ENCODE measurements at places on chromosomes 6 and 20. TPM values are rescaled to one million over a fixed set of nuclear protein-coding genes. Genes with fewer than 3 reads are reported as not detected.
A peak's percentile ranks its signal among the peaks of the same experiment; 100 is the strongest.

The LAMP5 gene
- total RNA-seq = 4.8 TPM

DNA sequence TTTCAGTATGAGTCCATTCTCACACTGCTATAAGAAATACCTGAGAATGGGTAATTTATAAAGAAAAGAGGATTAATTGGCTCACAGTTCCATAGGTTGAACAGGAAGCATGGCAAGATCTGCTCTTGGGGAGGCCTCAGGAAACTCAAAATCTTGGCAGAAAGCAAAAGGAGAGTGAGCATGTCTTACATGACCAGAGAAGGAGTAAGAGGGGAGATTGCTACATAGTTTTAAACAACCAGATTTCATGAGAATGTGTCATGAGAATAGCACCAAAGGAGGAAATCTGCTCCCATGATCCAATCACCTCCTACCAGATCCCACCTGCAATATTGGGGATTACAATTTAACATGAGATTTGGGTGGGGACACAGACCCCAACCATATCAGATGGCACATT, 672.4 kb downstream of the HTR1B start:
- DNase-seq = no peak

The TAAR6 gene
- not detected for total RNA-seq

DNA sequence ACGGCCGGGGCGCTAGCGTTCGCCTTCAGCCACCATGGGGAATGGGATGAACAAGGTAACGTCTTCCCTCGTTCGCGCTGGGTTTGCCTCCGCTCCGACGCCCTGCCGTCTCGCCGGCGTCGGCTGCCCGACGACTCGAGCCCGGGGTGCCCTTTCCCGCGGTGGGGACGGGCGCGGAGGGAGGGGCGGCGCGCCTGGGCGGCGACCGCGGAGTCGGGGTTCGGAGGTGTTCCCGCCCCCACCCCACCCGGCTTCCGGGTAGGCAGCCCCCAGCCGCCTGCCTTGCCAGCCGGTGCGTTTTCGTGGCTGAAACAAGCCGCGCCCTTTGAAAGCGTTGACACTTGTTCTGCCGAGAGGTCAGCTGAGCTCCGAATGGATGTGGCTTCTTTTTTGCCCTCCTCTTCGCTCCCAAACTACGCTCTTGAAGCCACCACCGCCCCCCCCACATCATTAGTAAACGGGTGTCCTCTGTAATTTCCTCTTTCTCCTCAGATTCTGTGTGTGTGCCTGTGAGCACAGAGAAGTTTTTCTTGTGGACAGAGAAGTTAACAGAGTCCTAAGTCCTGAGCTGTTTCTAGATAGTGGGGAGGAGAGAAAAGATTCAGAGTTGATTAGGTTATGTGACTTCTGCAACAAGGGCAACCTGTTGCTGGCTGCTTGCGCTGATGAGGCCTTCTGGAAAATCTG, 362 bp downstream of the DUSP22 start:
- peak; percentile 67 for DNase-seq

The F13A1 gene
- 25.9 TPM for total RNA-seq

DNA sequence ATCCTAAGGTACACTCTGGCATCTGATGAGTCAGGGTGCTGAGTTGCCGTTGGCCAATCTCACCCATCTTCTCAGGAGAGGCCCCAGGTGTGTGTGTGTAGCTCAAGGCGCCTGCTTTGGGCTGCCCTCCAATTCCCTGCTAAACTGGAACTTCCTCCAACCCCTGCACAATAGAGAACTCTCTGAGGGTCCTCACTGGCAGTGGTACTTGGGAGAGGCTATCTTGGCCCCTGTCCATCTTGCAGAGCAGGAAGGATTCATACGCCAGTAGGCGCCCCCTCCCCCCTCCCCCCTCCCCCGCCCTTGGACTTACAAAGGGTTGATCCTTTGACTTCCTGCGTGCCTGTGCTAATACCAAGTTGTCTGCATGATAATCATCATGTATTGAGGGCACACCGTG, 173.6 kb downstream of the SASH1 start:
- no peak for DNase-seq

- no peak for DNase-seq
Observed at GRCh38 chr6:26172608-26172968, 85.4 kb downstream of the HFE start.

DNA sequence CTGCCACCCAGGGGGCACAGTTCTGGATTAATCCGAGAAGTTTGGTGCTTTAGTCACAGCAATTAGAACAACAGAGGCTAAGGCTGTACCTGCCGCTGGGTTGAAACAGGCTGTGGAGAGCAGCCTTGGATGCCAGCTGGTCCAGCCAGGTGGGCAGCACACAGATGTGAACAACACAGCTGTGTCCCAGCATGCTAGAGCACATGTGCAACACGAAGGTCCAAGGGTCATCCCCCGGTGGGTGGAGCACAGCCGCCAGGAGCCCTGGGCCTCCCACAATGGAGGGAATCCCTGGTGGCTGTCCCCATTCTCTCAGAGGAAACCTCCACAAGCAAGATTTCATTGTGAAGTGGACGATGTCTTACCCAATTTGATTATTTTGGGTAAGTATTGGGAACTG, 99.2 kb upstream of the SYNDIG1 start:
- no peak for DNase-seq

GRCh38 chr6:133277228-133277899, 36.2 kb downstream of the EYA4 start:
- no peak for DNase-seq

- DNase-seq = no peak
Observed at GRCh38 chr6:305371-306206, 13.3 kb downstream of the DUSP22 start.
